ENCODE measurements at places on chromosomes 3 and 15.

DNA sequence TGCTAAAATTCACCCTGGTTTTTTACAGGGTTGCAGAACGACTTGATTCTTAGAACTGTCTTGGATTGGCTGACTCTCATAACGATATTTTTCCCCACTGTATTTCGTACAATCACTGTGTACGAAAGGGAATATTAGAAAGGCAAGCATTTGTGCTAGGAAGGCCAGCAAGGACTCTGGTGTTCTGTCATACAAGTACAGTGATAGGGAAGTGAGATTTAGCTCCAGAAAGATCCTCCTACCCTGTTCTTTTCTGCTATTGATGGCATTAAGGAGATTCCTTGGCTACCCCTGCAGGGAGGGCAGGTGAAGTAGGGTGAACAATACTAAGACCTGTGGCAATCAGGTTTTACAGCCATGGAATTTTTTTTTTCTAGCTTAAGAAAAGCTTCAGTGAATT, 53.8 kb upstream of the SCAANT1 start:
- DNase-seq: no peak

GRCh38 chr3:150467381-150467780, 59.3 kb downstream of the TSC22D2 start:
- no peak for DNase-seq

DNA sequence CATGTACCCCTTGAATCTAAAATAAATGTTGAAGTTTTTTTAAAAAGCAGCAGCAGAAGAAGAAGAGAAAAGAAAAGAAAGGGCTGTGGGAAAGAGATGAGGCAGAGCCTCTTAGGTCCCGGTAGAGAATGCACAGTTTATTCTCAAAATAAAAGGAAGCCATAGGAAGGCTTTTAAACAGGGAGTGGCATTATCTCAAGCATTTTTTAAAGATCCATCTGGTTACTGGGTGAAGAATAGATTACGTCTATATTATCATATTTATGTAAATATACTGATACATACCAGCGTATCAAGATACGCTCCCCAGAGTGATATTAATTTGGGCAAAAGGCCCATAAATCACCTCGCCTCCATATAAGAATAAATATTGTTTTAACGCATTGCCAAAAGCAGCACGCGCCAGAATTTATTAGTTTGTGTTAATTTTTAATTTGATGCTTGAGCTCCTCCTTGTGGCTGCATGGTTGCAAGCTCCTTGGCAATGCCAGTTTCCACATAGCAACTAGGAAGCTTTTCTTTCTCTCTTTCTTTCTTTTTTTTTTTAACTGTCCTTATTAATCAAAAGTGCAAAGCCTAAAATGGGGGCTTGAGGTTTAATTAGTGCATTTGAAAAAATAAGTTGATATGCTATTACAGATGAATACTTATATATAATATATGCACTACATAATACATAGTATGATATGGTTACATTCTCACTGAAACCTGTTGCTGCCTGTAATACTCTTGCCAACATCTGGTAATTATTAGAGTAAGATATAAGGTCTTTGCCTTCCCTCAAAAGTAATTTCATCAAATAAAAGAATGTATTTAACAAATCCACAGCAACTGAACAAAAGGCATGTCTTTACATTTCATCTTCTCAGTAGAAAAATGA, 242.8 kb upstream of the UBE2E2 start:
- peak; percentile 24 for DNase-seq

DNA sequence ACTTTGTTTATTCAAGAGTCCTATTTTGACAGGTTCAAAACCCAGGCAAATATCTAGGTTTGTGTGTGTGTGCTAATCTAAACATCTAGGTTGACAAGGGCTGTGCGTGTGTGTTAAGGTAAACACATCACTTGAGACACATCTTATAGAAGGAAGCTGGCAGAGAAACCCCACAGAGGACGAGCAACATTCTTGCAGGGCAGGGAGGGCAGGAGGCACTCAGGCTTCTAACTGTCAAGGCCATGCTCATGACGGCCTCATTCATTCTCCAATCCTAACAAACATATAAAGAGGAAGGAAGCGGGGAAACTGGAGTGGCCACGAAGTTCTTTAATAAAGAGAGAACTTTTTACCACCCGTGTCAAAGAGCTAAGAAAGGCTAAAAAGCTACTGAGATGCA, 43.4 kb downstream of the SLCO2A1 start:
- no peak for DNase-seq

DNA sequence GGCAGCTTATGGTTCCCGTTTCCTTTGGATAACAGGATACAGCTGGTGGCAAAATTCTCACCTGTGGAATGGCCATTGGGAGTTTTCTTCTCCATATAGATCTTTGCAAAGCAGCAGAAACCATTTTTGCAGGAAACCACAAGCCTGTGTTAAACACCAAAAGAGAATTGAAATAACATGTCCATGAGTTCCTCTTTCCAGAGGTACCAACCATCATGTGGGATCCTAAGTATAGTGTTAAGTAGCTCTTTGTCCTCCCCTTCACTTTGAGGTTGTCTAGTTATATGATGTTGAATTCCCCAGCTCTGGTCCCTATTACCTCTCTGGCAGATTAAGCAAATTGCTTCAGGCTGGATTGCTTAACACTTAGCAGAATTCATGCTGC, 94.9 kb downstream of the AKAP13 start:
- no peak for DNase-seq

- peak; percentile 46 for DNase-seq
Observed at GRCh38 chr3:185021256-185021655, 131.6 kb downstream of the C3orf70 start.

- DNase-seq: peak; percentile 93
Observed at GRCh38 chr3:189001559-189001958, 170.2 kb upstream of the TPRG1 start.

DNA sequence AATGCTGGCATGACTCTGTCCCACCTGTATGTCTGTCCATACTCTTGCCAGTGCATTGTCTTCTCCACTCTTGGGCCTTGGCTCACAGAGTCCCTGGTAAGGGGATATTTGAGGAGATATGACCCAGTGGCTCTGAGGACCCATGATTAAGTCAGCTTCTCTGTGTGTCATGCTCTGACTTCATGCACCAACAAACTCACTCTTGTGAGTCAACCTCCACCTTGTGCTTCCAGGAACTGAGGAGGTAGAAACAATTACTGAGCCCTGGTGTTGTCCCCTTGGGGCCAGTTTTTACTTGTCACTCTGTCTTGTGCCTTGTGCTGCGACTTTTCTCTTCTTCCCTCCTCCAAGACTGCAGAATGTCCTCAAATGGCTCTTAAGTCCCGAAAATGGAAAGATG, 127.1 kb downstream of the ABHD5 start:
- DNase-seq: no peak

DNA sequence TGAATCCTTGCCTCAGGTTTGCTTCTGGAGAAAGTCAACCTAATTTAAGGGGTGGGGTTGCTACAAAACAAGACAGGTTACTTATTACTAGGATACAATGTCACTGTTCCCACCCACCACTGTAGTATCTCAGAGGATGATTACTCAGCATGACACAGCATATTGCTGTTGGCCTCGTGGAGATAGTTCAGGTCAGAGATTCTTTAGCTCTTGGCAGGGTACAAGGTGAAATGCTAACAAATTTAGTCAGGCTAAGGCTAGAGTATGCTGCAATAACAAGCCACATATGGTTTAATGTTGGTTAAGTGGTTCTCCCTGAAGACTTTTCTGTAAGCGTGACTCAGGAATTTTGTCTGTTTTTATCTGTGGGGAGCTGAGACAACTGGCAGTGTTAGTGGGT, 161.8 kb downstream of the EDEM1 start:
- DNase-seq: no peak

- no peak for DNase-seq
Observed at GRCh38 chr3:98552232-98553020, 20.6 kb downstream of the GPR15 start.

DNA sequence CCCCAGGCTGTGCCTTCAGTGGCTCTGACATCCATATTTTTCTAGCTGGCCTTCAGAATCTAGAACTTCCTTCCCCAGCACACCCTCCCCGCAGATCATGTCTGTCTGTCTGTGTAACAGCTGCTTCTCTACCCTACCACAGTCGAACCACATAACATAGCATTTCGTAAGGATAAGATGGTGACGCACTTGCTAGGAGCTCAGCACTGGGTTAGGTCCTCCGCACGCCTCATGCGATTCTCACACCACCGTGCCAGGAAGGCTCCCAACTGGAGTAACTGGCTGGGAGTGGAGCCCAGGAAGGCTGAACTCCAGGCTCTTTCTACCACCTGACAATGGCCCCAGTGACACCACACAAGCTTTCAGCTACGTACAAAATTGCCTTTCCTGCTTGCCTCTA, 168.6 kb downstream of the STT3B start:
- DNase-seq: no peak

DNA sequence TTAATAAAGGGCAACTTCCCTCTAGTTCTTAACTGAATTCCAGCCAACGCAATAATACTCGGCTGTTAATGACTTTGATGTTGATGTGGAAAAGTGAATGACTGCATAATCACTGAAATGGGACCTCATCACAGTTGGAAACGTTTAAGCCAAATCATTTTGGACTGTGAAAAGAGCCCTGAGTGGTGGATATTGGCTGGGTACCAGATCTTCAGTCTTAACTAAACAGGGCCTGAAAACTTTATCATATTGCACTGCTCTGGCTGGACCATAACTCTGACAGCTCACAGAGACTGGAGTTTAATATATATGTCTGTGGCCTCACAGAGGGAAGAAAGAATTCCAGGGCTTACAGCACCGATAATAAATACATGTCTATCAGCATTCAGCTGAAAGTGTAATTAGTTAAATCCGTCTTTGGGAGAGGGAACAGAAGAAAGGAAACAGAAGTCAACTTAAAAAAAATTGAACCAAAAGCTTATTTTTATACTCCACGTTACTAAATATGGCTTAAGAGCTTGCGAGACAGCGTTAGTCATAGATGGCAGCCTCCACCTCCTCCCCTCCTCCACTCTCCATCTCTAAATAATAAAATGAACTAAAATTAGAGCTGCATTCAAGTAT, 222.3 kb upstream of the CDIN1 start:
- peak; percentile 98 for DNase-seq

GRCh38 chr15:25770618-25771337, 92.3 kb downstream of the ATP10A start:
- no peak for DNase-seq

DNA sequence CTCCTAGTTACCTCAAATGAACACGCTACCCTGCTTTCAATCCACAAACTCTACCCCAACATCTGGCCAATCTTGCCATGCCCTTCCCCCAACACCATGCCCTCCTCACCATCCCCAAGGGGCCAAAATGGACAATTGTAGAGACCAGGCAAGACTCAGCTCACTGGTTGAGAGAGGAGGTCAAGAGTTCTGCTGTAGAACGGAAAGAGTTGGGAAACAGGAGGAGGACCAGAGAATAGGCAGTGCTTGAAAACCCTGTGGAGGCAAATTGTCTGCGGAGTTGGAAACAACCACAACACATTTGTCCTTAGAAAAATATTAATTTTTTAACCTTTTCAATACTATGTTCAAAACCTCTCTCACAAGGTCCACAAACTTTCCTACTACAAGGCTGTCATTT, 128.8 kb upstream of the BFSP2 start:
- no peak for DNase-seq

DNA sequence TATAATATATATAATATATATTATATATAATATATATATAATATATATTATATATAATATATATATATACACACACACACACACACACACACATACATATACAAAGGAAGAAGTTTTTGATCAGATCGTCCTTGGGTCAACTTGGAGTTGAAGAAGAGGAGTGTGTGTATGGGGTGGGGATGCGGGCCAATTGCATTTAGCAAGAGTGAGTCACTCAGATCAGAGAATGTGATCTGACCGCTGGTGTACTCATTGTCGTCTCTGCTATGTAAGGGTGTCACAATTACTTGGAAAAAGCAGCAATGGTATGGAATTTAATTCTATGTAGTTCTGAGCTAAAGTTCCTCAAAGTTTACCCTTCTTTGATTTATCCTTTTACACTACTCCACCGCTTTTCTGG, 4.6 kb upstream of the VGLL3 start:
- peak; percentile 91 for DNase-seq

DNA sequence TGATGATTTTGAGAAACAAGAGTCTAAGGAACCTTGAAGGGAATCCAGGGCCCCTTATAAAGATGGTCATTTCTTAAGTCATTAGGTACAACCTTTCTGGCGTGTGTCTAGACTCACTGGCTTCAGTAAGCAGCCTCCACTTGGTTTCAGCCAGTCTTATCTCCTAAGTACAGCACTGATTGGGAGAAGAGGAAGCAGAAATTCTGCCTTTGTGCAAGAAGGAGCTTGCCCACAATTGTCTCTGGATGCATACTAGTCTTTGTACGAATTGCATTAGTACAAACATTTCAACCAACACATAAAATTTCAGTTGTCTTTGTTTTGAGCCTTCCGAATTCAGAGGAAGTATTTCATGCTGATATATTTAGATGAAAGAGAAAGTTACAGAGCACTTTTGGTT, 139.4 kb downstream of the SLCO3A1 start:
- no peak for DNase-seq

- DNase-seq: peak; percentile 80
Observed at GRCh38 chr3:24365168-24365567, 129.5 kb downstream of the THRB start.

DNA sequence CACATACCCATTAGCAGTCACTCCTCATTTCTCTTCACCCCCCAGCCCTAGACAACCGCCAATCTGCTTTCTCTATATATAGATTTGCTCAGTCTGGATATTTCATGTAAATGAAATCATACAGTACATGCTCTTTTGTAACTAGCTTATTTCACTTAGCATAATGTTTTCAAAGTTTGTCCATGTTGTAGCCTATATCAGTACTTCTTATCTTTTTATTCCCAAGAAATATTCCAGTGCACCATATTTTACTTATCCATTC, 3.1 kb downstream of the MAP3K13 start:
- no peak for DNase-seq

DNA sequence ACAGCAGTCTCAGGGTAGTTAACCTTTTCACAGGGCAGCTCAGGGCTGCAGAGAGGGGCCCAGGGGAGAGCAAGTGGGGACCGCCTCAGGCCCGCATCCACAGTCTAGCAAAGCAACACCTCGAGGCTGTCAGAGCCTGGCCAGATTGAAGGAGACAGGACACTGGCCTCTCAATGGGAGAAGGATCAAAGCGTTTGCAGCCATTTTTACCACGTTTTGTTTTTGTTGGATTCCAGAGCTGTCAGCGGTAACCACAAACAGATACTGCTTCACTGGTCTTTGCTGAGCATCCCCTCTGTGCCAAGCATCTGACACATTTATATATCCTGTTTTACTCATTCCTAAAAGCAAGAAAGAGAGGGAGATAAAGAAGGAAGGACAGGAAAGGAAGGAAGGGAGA, 153.8 kb downstream of the SHQ1 start:
- DNase-seq: peak; percentile 56

DNA sequence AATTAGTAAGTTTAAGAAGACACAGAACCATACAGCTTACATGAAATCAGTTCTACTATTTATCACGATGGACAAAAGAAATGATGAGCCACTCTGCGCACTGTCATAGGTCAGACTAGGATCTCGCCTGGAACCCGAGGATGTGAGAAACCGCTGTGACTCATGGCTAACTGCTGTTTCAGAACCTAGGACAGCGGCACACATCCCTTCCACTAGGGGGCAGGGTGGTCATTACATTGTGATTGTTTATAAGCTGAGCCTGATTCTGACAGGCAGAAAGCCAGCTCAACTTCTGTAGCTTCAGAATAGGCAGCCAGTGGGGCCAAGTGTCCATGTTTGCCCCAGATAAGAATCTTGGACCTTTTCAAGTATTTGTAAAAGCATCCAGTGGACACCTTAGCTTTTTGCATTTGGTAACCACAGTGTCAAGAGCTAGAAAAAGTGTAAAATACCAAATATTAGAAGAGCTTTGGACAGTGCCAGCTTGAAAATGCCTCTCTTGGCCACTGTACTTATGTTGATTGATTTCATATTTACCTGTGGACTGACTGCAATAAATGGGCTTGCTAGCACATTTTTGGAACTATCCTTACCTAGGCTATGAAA, 115.8 kb downstream of the KBTBD8 start:
- peak; percentile 85 for DNase-seq

Data from fibroblast of skin of right biceps (primary cell).